Substantia nigra (tissue), 51 donors: ENCODE measurements at places on chromosomes 2 and 18.

- DNase-seq = no peak
Observed at GRCh38 chr2:53243430-53243829, 524.2 kb upstream of the CHAC2 start.

GRCh38 chr18:69730664-69731063 lies 217.0 kb downstream of the CD226 start:
- DNase-seq = no peak

GRCh38 chr18:42426496-42427015 lies 471.5 kb downstream of the PIK3C3 start:
- DNase-seq = no peak

- DNase-seq = no peak
Observed at GRCh38 chr18:79855147-79855933, 57.6 kb downstream of the KCNG2 start.

GRCh38 chr18:58051765-58052460 lies 7.9 kb downstream of the NEDD4L start:
- no peak for DNase-seq

DNA sequence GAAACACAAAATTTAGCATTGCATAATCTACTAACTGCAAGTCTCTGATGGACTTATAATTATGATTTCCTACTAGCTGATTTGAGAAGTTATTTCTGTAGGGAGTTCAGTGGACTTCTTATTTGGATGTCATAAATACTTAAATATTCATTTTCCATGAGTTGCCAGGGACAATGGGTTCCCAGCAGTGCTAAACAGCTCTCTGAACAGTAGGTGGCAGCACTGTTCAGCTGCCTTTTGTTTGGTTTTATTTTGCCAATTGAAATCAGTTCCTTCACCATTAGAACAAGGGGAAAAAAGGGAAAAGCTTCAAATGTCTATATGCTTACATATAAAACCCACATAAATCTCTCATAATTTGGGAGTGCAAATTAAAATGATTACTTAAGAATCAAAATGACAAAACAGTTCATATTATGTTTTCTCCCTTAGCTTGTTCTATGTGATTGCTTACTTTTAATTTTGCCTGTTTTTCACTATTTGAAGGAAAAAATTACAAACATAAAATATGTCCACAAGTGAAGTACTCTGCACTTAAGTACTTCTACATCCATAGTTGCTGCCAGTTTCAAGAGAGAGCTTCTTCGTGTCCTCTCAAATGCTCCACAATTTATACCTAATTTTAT lies 898.9 kb downstream of the CPS1 start:
- peak; percentile 41 for DNase-seq

DNA sequence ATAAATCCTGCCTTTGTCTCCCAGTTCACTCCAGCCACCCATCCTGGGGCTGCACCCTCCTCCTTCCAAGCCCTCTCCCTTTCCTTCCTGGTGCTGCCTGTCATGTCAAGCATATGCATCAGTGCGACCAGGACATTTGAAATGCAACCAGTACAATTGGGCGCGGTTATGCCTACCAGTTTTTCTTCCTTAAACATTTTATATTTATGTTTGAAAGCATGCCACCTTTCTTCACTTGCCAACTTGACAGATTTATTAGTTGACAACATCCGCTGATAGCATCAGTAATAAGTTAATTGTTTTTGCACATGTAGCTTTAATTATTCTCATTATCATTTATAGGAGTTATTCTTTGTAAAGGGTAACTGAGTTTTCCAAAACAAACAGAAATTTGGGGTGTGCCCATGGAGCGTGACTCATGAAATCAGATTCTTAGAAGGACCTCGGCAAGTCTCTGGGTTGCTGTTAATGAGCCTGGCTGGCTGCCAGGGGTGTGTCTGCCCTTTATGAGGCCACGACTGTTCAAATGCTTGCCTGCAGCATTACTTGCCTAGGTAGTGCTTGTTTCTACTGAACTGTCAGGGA lies 32.8 kb upstream of the IL1B start:
- DNase-seq = no peak

GRCh38 chr2:241267249-241268067 lies 48.0 kb downstream of the HDLBP start:
- DNase-seq = no peak

DNA sequence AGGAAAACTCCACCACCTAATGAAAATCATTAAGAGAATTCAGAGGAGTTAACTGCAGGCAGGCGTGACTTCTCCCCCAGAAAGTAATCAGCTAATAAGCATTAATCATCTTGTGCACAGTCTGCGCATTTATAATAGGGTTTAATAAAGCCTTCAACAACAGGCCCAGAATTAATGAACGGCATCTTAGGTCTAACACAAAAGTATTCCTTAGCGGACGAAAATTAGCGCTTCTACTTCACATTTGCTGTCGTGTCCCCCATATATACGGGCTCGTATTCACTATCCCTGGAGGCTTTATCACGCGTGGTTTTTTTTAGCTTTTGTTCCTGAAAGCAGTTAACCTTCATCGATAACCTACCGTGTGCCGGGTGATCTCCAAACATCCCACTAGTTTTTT lies 1.8 kb downstream of the ATP8B1 start:
- DNase-seq = no peak

GRCh38 chr2:220442012-220442411 lies 814.6 kb downstream of the SLC4A3 start:
- no peak for DNase-seq

DNA sequence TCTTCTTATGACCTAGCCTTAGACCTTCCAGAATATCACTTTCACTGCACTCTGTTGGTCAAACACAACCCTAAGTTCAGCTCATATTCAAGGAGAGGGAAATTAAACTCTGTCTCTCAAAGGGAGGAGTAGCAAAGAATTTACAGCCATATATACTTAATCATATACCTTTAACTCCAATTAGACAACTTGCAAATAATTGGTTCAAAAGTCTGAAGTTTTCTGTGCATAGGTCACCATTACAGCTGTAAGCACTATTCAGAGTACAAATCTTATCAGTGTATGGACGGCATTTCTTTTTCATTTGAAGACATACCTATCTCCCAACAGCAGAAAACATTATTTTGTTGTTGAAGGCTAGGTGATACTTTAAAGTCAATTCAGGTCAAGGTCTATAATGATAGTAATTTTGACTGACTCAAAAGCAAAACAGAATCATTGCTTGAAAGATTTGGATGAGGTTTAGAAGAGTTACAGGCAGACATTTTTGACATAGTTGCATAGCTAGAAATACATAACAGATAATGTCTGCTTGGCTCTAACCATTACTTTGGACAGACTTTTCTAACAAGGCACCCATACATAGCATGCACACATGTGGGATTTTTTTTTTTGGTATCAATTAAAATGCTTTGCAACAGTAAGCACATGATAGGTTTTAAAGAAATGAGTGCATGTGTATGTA lies 131.5 kb downstream of the CPS1 start:
- DNase-seq = no peak

- no peak for DNase-seq
Observed at GRCh38 chr2:200765139-200765951, 46.4 kb upstream of the BZW1 start.

DNA sequence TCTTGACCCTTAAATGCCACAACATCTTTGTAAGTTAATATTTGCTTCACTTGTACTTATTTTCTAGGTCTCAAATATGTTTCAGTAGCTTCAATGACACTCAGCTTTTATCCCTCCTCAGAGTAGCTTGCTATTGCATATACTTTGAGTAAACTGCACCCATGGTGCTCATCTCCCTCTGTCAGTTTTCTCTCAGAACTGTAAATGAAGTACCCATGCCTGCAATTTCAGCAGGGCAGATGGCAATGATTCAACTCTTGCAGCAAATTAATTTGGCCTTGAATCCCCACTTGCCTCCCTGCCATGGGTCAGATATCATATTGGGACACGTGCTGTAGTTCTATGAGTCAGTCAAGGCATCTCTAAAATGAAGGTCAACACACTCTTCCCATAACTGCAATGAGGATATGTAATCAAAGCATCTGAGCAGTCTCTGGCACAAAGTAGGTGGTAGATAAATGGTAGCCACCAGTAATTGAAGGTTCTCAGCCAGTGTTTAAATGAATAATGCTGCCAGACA lies 225.8 kb downstream of the PIEZO2 start:
- no peak for DNase-seq

DNA sequence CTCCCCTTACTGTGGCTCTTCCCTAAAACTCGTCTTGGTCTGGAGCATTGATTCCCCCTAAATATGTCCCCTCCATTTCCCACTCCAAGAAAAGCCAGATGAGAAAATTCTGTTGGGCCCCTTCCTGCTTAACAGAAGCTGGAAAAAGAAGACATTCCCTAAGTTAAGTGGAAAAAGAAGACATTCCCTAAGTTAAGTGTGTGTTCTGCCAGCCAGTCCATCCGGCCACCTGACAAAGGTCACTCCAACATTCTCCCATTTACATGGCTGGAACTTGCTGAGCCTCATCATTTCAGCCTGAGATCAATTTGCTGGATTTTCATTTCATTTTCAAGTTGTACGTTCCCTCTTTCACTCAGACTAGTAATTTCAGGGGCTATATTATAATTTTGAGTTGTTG lies 52.0 kb downstream of the LYPD1 start:
- no peak for DNase-seq

DNA sequence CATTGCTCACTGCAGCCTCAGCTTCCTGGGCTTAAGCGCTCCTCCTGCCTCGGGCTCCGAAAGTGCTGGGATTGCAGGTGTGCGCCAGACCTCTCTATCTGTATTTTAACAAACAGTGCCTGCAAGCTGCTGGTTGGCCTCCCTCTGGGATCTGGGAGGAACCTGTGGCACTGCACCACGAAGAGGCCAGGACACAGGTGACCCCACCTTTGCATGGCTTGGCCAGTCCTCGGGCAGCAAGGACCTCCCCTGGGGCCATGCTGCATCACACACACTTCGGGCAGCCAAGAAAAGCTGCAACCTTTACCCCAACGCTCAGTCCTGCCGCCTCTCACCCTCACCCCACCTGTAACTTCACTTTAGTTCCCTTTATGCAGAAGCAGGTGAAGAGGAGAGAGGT lies 70.0 kb downstream of the PXDN start:
- no peak for DNase-seq

DNA sequence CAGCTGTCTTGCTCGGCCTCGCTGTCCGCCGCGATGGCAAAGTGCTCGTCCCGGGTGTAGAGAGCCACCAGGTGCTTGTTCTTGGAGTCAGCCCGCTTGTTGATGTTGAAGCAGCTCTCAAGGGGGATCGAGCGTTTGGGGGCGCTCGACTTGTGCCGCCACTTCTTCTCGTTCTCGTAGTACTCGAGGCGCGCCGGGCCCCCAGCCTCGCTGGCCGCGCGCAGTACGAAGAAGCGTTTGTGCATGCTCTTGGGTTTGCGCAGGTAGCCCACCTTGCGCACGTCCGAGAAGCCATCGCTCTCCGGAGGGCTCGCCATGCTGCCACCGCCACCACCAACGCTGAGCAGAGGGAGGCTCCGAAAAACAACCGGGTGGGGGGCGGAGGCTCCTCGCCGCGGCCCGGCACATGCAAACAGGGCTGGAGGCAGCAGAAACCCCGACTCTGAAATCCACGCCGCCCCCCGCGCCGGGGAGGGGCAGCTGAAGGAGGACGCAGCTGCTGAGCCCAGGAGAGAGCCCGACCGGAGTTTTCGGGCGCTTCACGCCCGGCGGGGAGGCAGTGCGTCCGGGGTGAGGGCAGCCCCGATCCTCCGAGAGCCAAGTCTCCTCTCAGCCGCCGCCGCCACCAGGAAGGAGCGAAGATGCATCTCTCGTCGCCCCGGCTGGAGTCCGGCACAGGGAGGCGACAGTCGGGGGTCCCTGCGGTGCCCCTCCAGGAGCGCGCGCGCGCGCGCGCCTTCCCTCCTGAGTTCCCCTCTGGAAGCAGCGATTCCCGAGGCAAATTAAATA lies 1.0 kb downstream of the IRS1 start:
- no peak for DNase-seq

DNA sequence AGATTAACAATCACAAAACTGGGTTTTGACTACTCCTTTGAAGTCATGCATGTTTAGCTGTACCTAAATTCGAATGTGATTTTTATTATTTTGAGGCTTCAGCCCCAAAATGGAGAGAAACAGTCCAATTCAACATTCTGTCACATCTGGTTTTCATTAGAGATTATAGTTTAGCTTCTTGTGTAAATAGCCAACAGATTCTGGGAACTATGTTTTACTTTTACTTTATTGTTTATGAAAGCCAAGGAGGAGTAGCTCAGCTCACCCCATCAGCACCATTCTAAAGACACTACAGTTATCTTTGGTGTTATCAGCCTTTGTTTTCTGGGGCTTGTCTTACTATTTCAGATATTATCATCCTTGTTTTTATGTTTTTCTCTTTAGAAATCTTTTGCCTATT lies 465.0 kb upstream of the CWC22 start:
- no peak for DNase-seq

- DNase-seq = no peak
Observed at GRCh38 chr2:29061616-29062015, 12.7 kb downstream of the PCARE start.

GRCh38 chr2:106885971-106886915 lies at the start of gene ST6GAL2:
Gene ST6GAL2, minus strand, starts transcription at chr2:106886167. Its CDS starts 42,190 bp downstream, at chr2:106843977.
- no peak for DNase-seq

- no peak for DNase-seq
Observed at GRCh38 chr2:159153951-159154350, 132.6 kb downstream of the WDSUB1 start.

DNA sequence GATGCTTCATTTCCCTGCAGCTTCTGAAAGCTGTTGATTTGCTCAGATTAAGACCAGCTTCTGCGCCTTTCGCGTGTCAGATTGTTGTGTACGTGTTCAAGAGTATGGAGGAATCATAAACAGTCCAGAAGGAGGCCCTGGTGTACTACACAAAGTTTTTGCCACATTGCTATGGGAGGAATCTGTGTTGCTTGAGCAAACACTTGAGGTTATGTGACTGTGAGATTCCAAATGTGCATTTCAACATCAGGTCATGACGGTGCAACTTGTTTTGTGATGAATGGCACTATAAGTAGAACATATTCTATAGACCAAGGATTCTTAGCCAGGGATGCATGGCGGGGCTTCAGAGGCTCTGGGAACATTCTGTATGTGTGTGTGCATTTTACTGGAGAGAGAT lies 35.0 kb downstream of the SRSF7 start:
- no peak for DNase-seq

DNA sequence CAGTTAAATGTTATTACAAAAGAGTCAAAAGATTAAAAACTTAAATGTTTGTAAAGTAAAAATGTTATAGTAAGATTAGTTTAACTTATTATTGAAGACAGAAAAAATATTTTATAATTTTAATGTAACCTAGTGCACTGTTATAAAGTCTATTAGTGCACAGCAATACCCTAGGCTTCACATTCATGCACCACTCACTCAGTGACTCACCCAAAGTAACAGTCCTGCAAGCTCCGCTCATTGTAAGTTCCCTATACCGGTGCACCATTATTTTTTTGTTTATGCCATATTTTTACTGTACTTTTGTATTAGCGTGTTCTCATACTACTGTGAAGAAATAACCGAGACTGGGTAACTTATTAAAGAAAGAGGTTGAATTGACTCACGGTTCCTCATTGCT lies 759.7 kb upstream of the CDH7 start:
- DNase-seq = no peak

DNA sequence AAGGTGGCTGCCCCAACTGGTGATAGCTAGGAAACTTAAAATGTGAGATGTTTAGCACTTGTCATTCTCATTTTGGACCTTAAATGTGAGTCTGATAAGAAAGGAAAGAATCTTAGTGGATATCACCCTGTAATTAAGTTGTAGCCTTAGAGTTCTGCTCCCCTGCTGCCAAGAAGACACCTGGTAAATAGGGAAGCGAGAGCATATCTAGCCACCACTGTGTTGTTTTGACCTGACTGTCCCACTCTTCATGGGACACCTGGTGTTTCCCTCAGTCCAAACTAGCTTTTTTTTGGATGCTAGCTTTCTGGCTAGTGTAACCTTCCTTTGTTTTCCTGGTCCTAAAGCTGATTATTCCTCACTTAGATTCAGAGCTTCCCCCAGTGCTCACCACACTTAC lies 357.6 kb downstream of the RAD51AP2 start:
- no peak for DNase-seq

- DNase-seq = no peak
Observed at GRCh38 chr2:96921561-96922319, 51.9 kb upstream of the SEMA4C start.
